CD4-positive, alpha-beta T cell (primary cell): ENCODE measurements at places on chromosomes 2 and 18. TPM values are rescaled to one million over a fixed set of nuclear protein-coding genes. Genes with fewer than 3 reads are reported as not detected.

- DNase-seq: peak; percentile 53
These were observed 175.1 kb downstream of the ZFP36L2 start for GRCh38 chr2:43051338-43051737.

BMP10 gene
- total RNA-seq: not detected

DNA sequence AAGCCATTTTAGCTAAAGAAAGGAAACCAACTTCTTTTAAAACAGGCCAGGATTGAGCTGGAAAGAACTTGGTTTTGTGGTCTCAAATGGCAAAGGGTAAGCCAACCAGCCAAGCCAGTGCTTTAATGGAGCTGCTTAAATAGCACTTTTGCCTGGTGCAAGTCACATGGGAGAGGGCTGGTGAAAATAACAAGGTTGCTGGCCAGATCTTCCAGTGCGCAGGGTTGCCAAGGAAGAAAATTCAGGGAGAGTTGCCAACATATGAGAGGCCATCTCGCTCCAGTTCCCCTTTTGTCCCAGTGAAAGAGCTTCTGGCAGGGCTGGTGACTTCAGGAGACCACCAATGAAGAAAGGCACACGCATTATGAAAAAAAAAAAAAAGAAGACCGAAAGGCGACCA lies 57.3 kb downstream of the IRS1 start:
- no peak for DNase-seq

DNA sequence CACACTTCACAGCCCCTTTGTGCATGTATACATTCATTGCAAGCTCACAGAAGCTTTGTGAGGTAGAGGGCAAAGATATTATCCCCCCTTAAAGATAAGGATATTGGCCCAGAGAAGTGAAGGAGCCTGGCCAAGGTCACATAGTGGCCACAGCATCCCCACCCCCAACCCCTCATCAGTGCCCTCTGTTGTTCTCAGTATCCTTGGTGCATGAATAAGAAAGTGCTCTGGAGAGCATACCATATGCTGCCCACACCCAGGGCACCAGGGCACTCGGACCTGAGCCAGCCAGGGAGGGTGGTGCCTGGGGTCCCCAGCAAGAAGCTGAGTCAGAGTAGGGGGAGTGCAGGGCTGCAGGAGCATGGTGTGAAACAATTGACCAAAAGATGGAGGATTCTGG lies 3.3 kb downstream of the DYSF start:
- DNase-seq: no peak

DNA sequence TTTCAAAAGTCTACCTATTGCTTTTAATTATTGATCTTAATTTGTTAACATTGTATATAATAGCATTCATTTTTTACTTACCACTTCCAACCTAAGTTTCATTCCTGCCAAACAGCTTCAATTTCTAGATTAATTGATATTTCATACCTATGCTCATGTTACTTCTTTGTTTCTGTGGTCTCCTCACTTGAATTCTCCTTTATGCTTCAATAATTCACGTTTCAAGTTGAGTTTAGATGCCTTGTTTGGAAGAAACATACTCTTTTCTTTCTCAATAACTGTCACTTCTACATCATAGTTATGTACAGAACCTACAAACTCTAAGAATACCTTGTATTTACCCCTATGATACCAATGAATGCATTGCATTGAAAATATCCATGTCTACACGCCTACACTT lies 862.2 kb upstream of the LRATD1 start:
- DNase-seq: no peak

- DNase-seq: no peak
These were observed 11.1 kb downstream of the SERPINB8 start for GRCh38 chr18:63980896-63981460.

GRCh38 chr2:190802129-190802528 lies 78.5 kb upstream of the GLS start:
- DNase-seq: no peak

IL1RL2 gene
- not detected for total RNA-seq

DNA sequence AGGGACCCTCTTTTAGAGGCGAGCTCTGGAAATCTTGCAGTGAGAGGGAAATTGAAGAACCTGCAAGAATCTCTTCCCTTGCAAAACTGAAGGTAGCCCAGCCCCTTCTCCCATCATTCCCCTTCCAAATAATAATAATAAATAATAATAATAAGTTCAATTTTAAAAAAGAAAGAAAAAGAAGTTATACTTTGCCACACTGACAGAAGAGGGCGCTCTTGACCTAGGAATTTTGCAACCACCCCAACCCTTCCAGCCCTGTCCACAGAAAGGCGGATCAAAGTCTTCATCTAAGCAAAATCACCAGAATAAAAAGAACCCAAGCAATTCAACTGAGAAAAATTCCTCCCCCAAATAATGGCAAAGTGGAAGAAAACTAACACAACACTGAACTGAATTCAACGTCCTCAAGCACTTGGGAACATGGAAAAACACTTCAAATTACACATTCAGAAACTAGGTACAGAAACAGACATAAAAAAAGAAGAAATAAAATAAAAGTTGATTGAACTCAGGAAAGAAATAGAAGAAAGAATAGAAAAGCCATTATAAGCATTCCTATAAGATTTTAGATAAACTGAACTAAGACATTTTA lies 98.9 kb upstream of the GLS start:
- peak; percentile 24 for DNase-seq

DNA sequence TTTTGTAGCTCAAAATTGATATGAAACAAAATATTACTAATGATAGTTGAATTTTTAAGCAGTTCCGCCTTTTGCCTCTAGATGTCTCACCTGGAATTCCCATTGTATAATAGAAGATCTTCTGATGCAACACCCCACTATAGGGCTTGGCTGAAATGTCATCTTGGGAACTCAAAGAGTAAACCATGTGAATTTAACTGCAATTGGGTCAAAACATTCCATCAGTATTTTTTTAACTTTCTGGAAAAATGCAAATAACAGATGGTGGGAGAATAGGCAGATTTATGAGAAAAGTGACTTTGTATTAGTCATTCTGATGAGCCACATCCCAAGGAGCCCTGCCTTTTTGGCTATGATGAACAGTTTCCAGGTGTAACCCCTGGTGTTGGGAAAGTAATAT lies 489.9 kb downstream of the NYAP2 start:
- peak; percentile 29 for DNase-seq

GRCh38 chr2:33531549-33532059 lies 55.2 kb downstream of the RASGRP3 start:
- DNase-seq: no peak

DNA sequence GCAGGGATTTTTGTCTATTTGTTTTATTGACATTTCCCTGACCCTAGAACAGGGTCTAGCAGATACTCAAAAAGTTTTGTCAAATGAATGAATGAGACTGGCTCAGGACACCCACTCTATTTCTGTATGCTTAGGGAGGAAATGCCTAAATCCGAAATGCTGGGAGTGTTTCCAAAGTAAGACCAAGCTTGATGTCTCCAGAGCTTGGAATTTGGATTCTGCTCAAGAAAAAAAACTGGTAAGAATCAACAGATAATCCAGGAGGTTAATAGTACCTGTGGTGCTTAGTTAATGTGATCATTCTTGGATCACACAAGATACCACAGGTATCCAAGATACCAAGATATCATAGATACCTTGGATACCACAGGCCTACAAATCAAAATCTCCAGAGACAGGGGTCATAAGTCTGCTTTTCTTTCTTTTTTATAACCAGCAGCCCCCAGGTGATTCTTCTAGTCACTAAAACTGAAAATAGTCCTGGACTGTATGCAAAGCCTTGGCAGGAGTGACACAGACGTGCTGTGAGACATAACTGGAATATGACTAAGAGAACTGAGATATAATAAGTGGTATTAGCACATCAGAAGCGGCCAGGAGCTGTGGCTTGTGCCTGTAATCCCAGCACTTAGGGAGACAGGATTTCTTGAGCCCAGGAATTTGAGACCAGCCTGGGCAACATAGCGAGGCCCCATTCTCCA lies 39.9 kb upstream of the SP3 start:
- no peak for DNase-seq

TXNDC2 gene
- total RNA-seq: not detected

GRCh38 chr2:58261209-58261608 lies 20.1 kb upstream of the FANCL start:
- DNase-seq: no peak

RNF152 gene
- total RNA-seq: 0.60 TPM

EDAR gene
- 9.4 TPM for total RNA-seq

C2orf66 gene
- not detected for total RNA-seq

- no peak for DNase-seq
These were observed 34.0 kb downstream of the ST6GAL2 start for GRCh38 chr2:106851881-106852501.

DNA sequence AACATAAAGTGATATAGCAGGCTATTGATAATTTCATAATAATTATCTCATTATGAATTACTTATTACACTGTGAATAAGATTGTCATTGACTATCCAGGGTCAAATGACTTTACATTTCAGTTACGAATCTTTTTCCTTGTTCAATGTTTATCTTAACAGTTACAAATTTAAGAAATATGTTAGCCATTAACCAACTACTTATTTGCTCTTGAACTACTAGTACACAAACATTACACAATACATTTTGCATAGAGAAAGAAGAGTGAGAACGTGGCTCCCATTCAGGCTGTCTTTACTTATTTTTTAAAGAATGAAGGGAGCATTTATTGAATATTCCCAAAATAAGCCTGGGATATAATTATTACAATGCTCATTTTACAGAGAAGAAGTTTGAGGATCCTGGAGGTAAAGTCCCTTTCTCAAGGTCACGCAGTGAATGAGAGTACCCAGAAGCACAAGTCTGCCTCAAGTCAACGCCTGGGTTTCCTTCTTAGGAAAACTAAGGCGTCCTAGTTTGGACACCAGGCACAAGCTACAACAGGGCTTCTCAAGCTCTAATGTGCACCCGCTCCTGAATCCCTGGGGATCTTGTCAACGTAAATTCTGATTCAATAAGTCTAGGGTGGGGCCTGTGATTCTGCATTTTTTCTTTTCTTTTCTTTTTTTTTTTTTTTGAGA lies 164.2 kb downstream of the FIGN start:
- DNase-seq: no peak

- no peak for DNase-seq
These were observed 18.0 kb downstream of the DGUOK start for GRCh38 chr2:73944714-73945113.

DNA sequence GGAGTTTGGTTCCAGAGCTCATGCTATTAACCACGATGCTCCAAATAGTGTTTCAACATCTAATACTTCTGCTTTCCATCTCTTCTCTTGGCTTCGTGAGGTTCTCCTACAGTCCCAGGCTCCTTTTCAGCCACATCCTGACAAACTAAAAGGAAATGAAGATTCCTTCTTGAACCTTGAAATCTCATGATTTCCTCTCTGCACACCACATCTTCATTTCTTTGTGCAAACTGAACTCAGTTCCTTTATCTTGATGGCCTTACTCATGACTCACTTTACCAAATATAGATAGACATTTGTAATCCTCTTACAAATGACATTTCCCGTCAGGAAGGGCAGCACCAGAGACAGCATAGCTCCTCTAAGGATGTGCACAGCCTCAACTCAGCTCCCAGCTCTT lies 50.0 kb upstream of the ITGA4 start:
- DNase-seq: no peak

DNA sequence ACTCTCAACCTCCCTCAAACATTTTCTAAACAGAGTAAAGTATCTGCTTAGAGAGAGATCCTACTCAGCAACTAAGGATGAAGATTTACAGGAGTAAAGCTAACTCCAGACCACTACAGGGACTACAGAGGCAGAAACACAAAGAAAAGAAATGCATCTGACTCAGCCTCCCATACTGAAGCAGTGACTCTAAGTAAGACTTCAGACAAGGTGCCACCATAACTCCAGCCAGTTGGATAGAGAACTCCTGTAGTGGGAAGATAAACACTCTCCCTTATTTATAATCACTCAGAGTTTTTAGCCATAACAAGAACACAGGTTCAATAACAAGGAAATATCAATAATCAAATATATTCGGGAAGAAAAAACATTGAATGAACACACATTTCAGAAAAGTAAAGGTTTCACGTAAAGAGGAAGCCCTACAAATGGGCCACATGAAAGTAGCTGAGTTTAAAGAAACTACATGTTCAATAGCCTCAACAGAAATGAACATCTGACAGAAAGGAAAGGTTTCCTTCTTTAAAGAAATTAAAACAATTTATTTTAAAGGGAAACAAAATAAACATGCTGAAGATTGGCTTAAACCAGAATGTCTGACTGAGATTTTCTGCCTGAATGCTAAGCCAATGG lies 519.9 kb downstream of the KCNJ3 start:
- no peak for DNase-seq

SLC35F6 gene
- 34.2 TPM for total RNA-seq

GKN1 gene
- not detected for total RNA-seq

GRCh38 chr2:157246765-157247407 lies 10.6 kb upstream of the GALNT5 start:
- DNase-seq: no peak

GRCh38 chr18:25735459-25735858 lies 355.0 kb downstream of the SS18 start:
- DNase-seq: no peak

DNA sequence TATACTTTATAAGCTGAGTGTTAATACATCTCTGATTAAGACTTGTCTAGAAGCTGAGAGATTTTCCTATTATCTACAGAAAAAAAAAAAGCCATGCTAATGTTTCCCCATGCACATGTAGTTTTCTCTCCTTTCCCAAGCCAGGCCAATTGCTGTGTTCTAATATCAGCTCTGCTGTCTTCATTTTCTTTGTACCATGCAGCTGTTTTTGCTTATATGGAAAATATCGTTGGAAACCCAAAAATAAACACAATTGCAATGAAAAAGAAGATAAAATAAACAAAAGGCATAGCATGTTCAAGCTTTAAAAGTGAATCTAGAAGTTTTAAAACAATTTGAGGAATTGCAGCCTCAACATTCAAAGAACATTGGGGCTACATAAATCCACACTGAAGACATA lies 817.4 kb upstream of the ACVR2A start:
- no peak for DNase-seq

UGT1A10 gene
- not detected for total RNA-seq

GRCh38 chr18:13605477-13605876 lies 120.9 kb downstream of the FAM210A start:
- DNase-seq: no peak

REEP1 gene
- not detected for total RNA-seq

GRCh38 chr2:136020831-136021230 lies 35.4 kb upstream of the DARS1 start:
- no peak for DNase-seq

ANKRD62 gene
- not detected for total RNA-seq

GRCh38 chr2:152546230-152546837 lies 170.9 kb downstream of the PRPF40A start:
- DNase-seq: no peak

DNA sequence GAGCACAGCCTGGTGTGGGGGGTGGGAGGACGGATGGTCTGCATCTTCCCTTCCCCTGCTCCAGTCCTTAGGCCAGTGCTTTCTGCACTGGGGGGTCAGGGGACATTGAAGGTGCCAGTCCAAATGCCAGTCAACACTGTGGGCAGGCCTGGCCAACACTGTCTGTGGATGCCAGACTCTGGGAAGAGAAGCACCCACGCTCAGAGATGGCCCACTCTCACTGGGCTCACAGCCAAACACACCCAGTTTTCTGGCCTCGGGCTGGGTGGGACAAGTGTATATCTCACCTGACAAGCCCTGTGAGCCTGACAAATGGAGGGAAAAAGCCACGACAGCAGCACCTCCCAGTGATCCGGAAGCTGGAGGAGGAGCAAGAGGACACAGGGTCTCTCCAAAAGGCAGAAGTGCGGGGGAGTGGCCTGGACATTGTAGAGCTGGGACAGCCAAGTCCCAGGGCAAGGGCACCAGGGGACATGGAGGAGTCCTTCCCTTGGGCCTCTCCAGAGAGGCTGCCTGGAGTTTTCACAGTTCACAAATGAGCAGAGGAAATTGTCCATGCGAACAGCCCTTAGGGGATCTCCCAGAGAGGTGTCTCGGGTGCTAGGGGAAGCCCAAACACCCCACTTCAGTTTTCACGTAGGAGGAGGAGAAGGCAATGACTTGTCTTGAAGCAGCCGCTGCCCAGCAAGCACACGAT lies 79.3 kb downstream of the SDC1 start:
- DNase-seq: no peak
